ENCODE measurements at places on chromosomes 16 and 17. TPM values are rescaled to one million over a fixed set of nuclear protein-coding genes. Genes with fewer than 3 reads are reported as not detected.

DNA sequence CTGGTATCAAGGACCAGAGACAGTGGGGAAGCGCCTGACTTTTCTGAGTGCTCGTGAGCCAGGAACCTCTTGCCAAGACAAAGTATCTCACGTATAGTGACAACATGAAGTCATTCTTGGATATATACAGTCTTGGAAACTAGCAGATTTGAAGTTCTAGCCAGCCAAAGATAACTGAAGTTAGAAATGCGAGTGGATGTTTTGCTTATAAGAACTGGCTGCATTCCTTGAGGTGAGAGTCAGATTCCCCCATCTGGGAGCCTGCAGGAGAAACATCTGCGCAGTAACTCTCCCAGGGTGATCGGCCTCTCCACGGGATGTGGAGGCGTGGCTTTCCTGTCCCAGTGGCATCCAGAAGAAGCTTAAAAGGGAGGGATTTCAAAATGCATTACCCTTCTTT, 89.8 kb downstream of the SHISA6 start:
- peak; percentile 38 for DNase-seq

GRCh38 chr17:76198702-76199101, 41.6 kb downstream of the RNF157 start:
- DNase-seq, result no peak

DNA sequence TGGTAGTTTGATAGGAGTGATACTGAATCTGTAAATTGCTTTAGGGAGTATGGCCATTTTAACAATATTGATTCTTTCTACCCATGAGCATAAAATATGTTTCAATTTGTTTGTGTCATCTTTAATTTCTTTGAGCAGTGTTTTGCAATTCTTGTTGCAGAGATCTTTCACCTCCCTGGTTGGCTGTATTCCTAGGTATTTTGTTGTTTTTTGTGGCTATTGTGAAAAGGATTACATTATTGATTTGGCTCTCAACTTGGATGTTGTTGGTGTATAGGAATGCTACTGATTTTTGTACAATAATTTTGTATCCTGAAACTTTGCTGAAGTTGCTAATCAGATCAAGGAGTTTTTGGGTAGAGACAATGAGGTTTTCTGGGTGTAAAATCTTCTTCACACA, 3.2 kb downstream of the KRTAP9-9 start:
- no peak for DNase-seq

The CCL11 gene
- polyA plus RNA-seq, result 1.2 TPM

DNA sequence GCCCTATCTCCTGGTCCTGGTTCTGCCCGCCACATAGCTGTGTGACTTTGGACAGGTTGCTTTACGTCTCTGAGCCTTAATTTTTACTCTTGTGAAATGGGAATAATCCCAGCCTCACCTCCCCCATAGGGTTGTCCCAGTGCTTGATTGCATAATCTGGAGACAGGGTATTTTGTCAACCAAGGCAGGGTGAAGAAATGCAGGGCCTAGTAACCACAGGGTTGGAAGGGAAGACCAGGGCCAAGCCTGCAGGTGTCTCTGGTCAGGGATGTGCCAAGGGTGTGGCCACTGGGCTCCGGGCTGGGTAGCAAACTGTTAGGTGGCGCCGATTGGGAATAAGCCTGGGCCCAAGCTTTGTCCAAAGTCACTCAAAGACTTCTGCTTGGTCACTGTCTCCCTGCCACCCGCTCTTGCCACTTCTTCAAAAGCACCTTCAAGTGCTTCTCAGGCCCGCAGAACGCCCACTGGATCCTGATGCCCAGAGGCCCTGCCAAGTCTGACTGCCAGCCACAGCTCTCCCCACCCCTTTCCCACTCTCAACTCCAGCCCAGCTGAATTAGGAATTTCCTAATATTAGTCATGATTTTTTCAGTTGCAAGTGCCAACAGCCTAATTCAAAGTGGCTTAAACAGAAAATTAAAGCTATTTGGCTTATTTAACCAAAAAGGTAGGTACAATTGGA, 20.6 kb upstream of the COL1A1 start:
- DNase-seq, result no peak

GRCh38 chr17:11458279-11458678, 140.0 kb upstream of the DNAH9 start:
- DNase-seq, result no peak

Data from renal pelvis (tissue), 12 donors.